HFFc6 (cell line): ENCODE measurements at places on chromosomes 13 and 19.

DNA sequence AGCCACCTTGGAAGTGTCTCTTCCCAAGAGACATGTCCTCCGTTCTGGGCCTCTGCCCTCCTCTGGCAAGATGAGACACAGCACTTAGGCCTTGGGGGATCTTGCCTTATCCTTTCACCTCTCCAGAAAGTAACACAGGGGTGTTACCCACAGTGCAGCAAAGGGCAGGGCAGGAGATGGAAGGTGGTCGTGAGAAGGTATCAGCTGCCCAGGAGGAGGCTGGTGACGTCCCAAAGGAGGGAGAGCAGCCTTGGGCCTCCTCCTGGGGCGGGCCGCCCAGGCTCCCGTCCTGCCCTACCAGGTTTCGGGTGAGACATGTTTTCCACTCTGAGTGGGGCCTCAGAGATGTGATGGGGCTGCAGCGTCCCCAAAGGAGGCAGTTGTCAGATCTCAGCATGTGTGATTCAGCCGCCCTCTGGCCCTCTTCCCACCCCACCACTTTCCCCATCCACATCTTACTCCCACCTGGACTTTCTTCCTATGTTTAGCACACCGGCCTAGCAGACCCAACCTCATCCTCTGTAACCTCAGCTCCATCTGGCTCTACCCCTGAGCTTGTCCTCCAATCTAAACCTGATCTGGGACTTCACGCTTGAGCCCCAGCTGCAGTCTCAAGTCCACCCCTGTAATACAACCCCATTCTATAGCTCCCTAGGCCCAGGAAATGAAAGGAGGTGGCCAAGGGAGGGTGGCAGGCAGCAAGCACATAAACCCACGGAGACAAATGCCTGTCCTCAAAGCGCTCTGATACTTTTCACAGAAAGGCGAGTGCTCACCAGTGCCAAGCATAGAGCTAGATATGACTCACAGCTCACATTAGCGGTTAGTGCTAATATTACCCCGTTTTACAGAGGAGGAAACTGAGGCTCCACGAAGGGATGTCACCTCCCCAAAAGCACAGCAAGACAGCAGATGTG lies 9.3 kb downstream of the POU2F2 start:
- no peaks in the 10 kb centered on the region for H3K27me3 ChIP-seq
- H3K4me3 ChIP-seq: no peak overlapping the region
- no peak for DNase-seq
- peak overlapping the region; percentile 74 for H3K27ac ChIP-seq
- H3K4me1 ChIP-seq: peaks cover 60% of the 10 kb centered on the region

DNA sequence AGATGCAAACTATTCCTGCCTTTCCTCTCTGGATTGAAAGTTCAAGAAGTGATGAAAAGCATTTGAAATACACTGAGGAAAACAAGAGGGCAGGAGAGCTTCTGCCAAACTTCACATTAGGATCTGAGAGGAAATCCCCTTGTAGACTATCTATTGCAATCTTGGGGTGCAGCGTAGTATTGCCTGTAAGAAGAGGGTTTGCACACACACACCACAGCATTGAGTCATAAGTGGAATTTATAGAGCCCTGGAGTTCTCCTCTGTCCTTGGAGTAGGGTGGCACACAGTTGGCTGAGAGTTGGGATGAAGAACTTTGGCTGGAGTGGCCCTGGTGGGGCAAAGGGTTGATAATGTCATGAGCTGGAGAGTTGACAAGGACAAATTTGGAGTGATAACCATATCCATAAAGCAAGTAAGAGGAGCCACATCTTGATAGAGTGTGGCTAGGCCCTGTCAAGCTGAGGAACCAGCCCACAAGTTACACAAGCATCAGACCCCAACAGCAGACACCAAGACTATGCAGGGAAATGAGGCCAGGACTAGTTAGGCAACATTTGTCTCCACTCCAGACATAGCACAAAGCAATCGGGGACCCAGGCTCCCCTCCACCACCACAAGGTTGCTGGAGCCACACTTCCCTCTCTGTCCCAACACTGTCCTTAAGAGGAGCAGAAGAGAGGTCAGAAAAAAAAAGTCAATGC lies 520.9 kb downstream of the KLF5 start:
- no peak for DNase-seq
- peaks cover 34% of the 10 kb centered on the region; the same call in 1 of the 2 replicates for H3K4me1 ChIP-seq
- peaks cover 7% of the 10 kb centered on the region for H3K27me3 ChIP-seq
- H3K4me3 ChIP-seq: no peak overlapping the region
- H3K27ac ChIP-seq: no peak overlapping the region

DNA sequence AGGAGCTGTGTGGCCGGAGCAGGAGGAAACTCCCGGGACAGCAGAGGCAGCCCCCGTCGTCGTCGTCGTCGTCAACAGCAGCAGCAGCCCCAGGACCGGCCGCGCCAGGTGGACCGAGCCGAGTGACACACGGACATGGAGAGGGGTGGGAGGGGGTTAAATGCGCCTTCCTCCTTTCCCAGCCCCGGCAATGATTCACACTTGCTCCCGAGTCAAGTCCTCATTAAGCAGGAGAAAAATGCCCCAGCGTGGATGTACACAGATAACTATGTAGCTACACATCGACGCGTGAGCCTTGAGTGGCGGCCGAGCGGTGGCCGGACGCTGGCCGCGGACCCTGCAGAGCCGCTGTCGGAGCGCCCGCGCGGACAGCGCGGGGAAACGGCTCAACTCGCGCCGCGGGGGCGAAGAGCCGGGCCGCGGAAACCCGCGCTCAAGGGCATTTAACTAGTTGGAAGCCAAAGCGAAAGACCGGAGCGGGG lies 645 bp downstream of the UBL3 start:
- H3K27ac ChIP-seq: peak overlapping the region; percentile 98
- DNase-seq: peak; percentile 75
- peaks cover 4% of the 10 kb centered on the region for H3K27me3 ChIP-seq
- peaks cover 20% of the 10 kb centered on the region for H3K36me3 ChIP-seq

- H3K4me1 ChIP-seq: no peaks in the 10 kb centered on the region
- no peak for DNase-seq
- H3K4me3 ChIP-seq: no peak overlapping the region
These were observed 7.1 kb upstream of the IFT88 start for GRCh38 chr13:20559659-20560356.

DNA sequence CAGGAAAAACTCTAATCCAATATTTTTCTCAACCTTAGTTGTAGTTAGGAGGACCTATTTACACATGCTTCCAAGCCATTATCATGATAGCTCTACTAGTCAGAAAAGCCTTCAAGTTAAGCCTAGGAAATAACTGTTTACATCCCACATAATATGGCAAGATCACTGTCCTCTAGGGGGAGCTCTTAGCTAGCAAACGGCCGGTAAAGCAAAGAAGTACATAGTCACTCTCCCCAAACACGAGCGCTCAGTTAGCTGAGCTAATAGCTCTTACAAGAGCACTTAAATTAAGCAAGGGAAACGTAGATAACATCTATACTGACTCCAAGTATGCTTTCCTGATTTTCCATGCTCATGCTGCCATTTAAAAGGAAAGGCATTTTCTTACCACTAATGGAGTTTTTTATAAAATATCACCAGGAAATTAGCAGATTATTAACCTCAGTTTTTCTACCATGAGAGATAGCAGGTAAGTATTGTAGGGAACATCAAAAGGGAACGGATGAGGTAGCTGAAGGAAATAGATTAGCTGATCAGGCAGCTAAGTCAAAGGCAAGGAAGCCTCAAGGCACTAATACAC lies 100.6 kb upstream of the PABPC3 start:
- H3K27ac ChIP-seq: no peak overlapping the region
- peaks cover 8% of the 10 kb centered on the region; the same call in 1 of the 2 replicates for H3K27me3 ChIP-seq
- DNase-seq: peak; percentile 77

GRCh38 chr13:48994706-48995105 lies 19.0 kb downstream of the FNDC3A start:
- no peak for DNase-seq
- H3K27ac ChIP-seq: peak overlapping the region; percentile 70
- H3K36me3 ChIP-seq: peaks cover 52% of the 10 kb centered on the region
- H3K27me3 ChIP-seq: no peaks in the 10 kb centered on the region
- H3K4me1 ChIP-seq: peaks cover 26% of the 10 kb centered on the region
